Mucosa of descending colon (tissue), 3 donors: ENCODE measurements at places on chromosomes 3 and 15. TPM values are rescaled to one million over a fixed set of nuclear protein-coding genes. Genes with fewer than 3 reads are reported as not detected.

The POPDC2 gene
- total RNA-seq: 7.1 TPM

The CYP1A2 gene
- not detected for total RNA-seq

The ZBED2 gene
- not detected for total RNA-seq

The SUSD5 gene
- 0.60 TPM for total RNA-seq

The IL17RD gene
- total RNA-seq: 1.4 TPM

The P2RY14 gene
- 18.2 TPM for total RNA-seq

The SNTN gene
- not detected for total RNA-seq

The SYNPR gene
- not detected for total RNA-seq

The SLC27A2 gene
- 14.8 TPM for total RNA-seq

The MEGF11 gene
- total RNA-seq: 0.19 TPM

The OR5K3 gene
- total RNA-seq: not detected

The AP3B2 gene
- 0.67 TPM for total RNA-seq

The PRICKLE2 gene
- 7.0 TPM for total RNA-seq

The ACAD11 gene
- total RNA-seq: 7.4 TPM
